Naive thymus-derived CD8-positive, alpha-beta T cell (primary cell): ENCODE measurements at places on chromosomes 4 and X.

GRCh38 chr4:76426272-76426671, 5.3 kb upstream of the CCDC158 start:
- DNase-seq, result no peak

- DNase-seq, result no peak
Measured at GRCh38 chrX:39602195-39602594, 495.6 kb downstream of the BCOR start.

DNA sequence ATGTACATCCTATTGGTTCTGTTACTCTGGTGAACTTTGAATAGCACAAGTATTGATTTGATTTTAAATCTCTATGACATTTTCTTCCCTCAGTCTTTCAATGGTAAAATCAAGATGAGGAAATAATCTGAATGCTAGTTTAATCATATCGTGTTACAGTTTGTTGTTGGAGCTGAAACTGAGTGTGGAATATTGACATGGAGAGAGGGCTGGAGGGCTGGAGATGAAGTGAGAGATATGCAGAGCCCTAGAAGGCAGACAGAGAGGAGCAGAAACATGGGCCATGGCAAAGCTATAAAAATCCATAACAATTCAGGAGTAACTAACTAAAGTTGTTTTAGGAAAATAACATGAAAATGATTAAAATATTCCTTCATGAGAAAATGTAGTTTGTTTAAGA, 141.1 kb downstream of the BANK1 start:
- no peak for DNase-seq

DNA sequence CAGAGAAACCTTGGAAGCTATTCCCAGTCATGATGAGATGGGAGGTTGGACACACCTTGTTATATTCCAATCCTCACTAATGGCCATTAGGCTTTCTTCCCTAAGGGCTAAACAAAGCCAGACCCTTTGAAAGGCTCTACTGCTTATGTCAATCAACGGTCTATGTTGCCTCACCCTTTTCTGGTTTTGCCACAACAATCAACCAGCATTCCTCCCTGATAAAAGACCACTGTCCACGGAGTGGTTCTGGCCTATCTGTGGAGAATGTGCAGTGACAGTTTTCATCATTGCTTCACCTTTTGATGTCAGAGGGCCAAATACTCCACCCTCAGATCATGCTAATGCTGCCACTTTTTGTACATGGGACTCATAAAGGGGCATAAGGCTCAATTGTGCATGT, 913.4 kb downstream of the RPA4 start:
- DNase-seq, result no peak

DNA sequence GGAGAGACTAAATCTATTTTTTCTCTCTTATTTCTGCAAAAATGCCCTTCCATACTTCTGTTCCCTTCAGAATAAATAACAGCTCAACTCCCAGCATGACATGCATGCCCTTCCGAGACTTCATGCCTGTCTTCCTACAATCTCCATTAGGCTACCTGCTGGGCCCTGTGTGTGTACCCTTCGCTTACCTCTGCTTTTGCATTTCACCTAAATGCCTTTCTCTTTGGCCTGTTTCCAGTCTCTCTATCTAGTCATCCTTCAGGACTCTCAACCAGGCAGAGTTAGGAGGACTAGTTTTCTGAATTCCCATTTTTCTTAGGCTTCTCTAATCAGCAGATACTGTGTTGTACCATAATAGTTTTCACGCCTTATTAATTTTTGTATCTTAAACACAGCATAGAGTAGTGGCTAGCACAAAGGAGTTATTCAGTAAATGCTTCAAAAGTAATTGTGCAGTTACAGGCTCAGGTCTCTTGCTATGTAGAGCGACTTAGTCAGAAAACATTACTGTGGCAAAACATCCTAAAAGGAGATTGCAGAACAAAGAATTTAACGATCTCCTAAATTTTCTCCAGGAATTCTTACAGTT, 20.5 kb downstream of the SEPTIN11 start:
- DNase-seq, result no peak

DNA sequence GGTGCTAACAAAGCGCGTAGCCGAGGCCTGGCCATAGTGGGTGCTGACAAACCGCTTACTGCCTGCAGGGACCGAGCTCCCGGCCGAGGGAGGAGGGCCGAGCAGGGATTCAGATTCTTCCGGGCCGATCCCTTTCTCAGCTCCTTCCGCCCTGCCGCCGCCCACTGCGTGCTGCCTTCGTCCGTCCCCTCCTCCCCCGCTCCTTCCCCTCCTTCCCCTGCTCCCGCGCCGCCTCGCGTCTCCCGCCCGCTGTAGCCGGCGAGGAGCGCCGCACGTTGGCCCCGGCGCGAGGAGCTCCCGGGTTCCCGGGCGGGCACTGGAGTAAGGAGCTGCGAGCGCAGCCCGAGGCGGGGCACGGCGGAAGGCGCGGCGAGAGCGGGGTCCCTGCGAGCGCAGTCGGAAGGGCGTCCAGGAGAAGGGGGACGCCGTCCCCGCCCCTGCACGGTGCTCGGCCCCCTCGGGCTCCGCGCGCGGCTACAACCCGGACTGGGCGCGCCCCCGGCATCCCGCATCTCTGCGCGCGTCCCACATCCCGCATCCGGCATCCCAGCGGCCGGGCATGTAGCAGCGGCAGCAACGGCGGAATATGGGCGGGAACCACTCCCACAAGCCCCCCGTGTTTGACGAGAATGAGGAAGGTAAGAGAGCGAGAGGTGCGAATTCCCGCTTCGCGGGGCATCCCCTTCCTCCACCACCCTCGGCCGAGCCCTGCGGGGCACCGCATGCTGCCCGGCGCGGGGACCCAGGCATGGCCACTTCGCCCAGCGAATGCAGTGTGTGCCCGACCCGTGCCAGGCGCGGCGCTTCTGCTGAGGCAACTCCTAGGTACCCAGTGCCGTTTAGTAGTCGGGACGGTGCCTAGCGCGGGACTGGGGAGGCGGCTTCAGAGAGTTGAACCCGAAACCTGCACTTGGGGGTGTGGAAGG, at the start of gene STK32B:
TSS of gene STK32B (plus strand) at position 203 of the 926 bp plus-strand sequence.
- DNase-seq, result no peak

GRCh38 chr4:31058656-31059055, 338.5 kb downstream of the PCDH7 start:
- DNase-seq, result no peak

DNA sequence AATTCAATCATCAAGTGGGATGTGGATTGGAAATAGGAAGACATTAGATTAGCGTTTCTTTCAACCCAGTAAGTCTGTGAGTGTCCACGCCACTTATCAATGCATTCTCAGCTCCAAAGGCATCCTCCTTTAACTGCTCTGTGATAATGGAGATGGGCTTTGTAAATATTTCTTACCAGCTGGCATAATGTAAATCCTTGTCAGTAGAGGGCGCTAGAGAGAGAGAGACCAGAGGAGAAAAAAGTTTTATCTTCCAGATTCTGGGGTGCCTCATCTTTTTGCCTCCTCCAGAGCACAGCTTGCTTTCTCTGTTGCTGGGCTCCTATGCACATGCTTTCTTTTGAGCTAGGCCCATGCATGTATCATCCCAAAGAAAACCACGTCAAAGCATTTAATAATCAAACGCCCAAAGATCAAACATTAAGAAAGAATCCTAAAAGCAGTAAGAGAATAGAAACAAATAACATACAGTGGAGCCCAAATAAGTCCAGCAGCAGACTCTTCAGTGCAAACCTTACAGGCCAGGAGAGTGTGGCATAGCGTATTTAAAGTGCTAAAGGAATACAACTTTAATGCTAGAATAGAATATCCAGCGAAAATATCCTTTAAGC, 9.6 kb upstream of the MTMR1 start:
- DNase-seq, result no peak

GRCh38 chr4:185567381-185568376, 32.4 kb upstream of the PDLIM3 start:
- no peak for DNase-seq

GRCh38 chrX:109959356-109959871, 43.5 kb upstream of the TMEM164 start:
- no peak for DNase-seq

DNA sequence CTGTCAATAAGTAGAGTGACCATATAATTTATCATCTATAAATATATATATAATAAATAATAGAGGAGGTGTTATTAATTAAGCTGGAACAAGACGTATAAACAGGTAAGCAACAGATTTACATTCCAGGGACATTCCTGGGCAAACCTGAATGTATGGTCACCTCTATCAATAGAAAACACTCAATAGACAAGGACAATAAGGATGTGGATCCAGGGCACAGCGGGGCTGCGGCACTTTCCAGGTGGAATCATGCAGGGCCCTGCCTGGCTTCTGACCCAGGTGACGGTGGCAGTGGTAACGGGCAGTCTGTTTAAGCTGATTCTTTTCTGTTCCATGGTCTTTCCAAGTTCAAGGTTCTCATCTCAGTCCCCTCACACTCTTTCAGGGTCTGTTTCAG, 22.5 kb downstream of the ENPEP start:
- no peak for DNase-seq

GRCh38 chr4:102868781-102869568, at the start of gene CISD2:
CISD2 (plus strand) TSS chr4:102868992; CDS start chr4:102869085, 93 bp downstream.
- DNase-seq, result peak; percentile 95

- no peak for DNase-seq
Measured at GRCh38 chr4:145195167-145195952, 15.0 kb upstream of the OTUD4 start.

- no peak for DNase-seq
Measured at GRCh38 chr4:112908511-112908910, 140.9 kb upstream of the ANK2 start.

DNA sequence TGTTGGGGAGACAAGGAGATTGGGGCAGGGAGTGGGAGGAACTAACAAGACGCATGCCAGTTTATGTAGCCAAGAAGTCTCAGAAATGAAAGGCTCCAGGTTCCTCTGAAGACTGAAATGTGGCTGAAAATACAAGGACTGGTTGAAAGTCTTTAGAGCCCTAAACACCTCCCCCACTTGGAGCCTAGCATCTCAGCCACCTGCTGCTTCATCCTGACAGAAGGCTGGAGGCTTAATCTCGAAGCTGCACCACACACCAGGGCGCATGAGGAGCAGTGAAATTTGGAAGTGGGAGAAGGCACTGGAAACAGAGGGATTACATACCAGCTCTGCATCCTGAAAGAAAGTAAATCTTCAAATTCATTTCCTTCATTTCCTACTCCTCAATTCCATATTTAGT, 160.7 kb upstream of the FTHL17 start:
- DNase-seq, result no peak

GRCh38 chrX:40267334-40268187, 169.8 kb upstream of the BCOR start:
- no peak for DNase-seq

DNA sequence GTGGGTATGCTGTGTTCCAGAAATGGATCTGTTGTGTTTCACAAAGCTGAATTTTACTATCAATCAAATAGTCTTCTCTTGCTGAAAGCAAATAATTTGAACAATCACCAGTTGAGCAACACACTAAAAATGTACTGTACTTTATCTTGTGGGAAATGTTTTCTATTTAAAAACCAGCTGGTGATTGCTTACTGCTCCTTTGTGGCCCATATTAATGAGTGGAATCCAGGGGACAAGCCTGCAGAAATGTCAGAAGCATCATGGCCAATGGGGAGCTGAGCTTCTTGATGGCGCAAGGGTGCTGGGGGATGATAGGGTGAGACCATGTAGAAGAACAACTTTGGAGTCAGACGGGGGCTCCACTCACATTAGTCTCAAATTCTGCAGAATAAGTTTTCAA, 346.2 kb downstream of the ARHGAP10 start:
- no peak for DNase-seq

DNA sequence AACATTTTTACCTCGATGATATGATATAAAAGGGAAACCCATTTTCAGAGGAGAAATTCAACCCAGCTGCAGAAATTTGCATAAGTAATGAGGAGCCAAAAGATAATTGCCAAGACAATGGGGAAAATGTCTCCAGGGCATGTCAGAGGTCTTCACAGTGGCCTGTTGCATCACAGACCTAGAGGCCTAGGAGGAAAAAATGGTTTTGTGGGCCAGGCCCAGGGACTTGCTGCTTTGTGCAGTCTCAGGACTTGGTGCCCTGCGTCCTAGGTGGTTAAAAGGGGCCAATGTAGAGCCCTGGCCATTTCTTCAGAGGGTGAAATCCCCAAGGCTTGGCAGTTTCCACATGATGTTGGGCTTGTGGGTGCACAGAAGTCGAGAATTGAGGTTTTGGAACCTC, 106.9 kb downstream of the CPXCR1 start:
- DNase-seq, result no peak

DNA sequence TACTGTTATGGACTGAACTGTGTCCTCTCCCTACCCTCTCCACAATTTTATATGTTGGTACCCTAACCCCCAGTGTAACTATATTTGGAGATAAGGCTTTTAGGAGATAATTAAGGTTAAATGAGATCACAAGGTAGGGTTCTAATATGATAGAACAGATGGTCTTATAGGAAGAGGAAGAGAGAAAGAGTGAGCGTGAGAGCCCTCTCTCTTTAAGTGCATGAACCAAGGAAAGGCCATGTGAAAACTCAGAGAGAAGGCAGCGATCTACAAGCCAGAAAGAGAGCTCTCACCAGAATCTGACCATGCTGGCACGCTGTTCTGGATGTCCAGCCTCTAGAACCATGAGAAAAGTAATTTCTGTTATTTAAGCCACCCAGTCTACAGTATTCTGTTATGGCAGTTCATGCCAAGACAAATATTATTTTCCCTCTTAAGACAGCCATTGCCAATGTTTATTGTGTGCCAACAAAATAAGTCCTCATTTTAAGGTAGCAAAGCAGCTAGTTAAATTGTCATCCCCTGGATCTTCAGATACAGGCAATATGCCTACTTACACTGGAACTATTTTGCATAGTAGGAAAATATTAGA, 336.2 kb downstream of the MID1IP1 start:
- DNase-seq, result no peak

DNA sequence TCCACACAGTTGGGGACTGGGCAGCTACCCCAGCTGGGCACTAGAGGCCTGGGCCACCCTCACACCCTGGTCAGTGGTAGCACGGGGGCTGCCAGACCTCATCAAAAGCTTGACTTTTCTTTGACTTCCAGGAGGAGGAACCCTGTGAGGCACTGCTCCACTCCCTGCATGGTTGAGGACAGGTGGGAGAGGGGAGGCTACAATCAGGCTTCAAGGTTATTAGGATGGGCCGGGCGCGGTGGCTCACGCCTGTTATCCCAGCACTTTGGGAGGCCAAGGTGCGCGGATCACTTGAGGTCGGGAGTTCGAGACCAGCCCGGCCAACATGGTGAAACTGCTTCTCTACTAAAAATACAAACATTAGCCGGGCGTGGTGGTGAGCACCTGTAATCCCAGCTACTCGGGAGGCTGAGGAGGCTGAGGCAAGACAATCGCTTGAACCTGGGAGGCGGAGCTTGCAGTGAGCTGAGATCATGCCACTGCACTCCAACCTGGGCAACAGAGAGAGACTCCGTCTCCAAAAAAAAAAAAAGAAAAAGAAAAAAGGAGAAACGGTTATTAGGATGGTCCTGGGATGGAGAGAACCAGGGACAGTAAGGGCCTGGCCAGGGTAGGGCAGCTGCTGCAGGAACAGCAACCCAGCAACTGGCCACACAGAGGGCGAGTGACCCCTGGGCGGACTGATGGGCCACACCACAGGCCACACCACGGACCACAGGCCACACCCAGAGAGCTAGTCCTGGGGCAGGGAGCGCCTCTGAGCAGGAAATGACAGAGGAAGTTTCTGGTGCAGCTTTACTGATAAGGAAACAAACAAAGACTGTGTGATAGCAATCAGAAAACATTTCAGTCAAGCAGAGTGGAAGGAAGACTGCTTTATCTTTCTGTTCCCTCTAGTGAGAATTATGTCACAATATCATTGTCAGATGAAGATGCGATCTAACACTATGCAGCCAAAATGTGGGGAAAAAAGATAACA, 20.5 kb upstream of the OPN1LW start:
- DNase-seq, result peak; percentile 36

GRCh38 chr4:47500776-47501175, 15.7 kb downstream of the ATP10D start:
- DNase-seq, result no peak

GRCh38 chr4:176856421-176856820, 63.7 kb upstream of the VEGFC start:
- no peak for DNase-seq

- DNase-seq, result no peak
Measured at GRCh38 chrX:35842674-35843073, 44.5 kb downstream of the MAGEB16 start.
